ENCODE measurements at places on chromosomes 16 and 17. TPM values are rescaled to one million over a fixed set of nuclear protein-coding genes. Genes with fewer than 3 reads are reported as not detected.

CA4 gene
- 73.1 TPM for total RNA-seq

OR3A3 gene
- total RNA-seq, result not detected

ARL5C gene
- not detected for total RNA-seq

RUNDC3A gene
- total RNA-seq, result 0.32 TPM

RNF112 gene
- total RNA-seq, result 1.6 TPM

C17orf50 gene
- total RNA-seq, result not detected

CDH8 gene
- 0.78 TPM for total RNA-seq

LDHD gene
- 10.7 TPM for total RNA-seq

IFI35 gene
- total RNA-seq, result 47.7 TPM

PRR29 gene
- total RNA-seq, result 0.43 TPM

ENDOV gene
- 25.1 TPM for total RNA-seq

CHST5 gene
- not detected for total RNA-seq

HOXB13 gene
- not detected for total RNA-seq

BCL6B gene
- total RNA-seq, result 42.6 TPM

NPIPB5 gene
- total RNA-seq, result 226 TPM

FBXW10B gene
- total RNA-seq, result 1.4 TPM

OTOP3 gene
- total RNA-seq, result not detected

WFDC1 gene
- total RNA-seq, result 26.0 TPM

INCA1 gene
- 4.5 TPM for total RNA-seq

CDH13 gene
- total RNA-seq, result 27.2 TPM

HOXB2 gene
- 11.0 TPM for total RNA-seq

ADAD2 gene
- total RNA-seq, result 0.52 TPM

FZD2 gene
- 8.7 TPM for total RNA-seq

GLIS2 gene
- total RNA-seq, result 34.1 TPM

FSCN2 gene
- total RNA-seq, result 3.6 TPM

CDRT4 gene
- total RNA-seq, result 9.0 TPM

TNFRSF13B gene
- not detected for total RNA-seq

NPIPA8 gene
- total RNA-seq, result 0.67 TPM

RHBDF2 gene
- 46.4 TPM for total RNA-seq

PPL gene
- 78.1 TPM for total RNA-seq

PRR35 gene
- total RNA-seq, result not detected

CEP295NL gene
- total RNA-seq, result 4.2 TPM

TLCD2 gene
- total RNA-seq, result 12.7 TPM

TBC1D3C gene
- not detected for total RNA-seq

WNK4 gene
- 0.38 TPM for total RNA-seq

CCL3 gene
- 9.9 TPM for total RNA-seq

KCNAB3 gene
- 5.9 TPM for total RNA-seq
